ENCODE measurements at places on chromosomes 4 and X.
A peak's percentile ranks its signal among the peaks of the same experiment; 100 is the strongest.

- DNase-seq = no peak
These were observed 37.0 kb downstream of the NAP1L5 start for GRCh38 chr4:88660446-88661294.

GRCh38 chrX:125210146-125210545, 109.5 kb upstream of the TEX13C start:
- no peak for DNase-seq

GRCh38 chr4:108830509-108831244, 67.8 kb upstream of the ETNPPL start:
- no peak for DNase-seq

DNA sequence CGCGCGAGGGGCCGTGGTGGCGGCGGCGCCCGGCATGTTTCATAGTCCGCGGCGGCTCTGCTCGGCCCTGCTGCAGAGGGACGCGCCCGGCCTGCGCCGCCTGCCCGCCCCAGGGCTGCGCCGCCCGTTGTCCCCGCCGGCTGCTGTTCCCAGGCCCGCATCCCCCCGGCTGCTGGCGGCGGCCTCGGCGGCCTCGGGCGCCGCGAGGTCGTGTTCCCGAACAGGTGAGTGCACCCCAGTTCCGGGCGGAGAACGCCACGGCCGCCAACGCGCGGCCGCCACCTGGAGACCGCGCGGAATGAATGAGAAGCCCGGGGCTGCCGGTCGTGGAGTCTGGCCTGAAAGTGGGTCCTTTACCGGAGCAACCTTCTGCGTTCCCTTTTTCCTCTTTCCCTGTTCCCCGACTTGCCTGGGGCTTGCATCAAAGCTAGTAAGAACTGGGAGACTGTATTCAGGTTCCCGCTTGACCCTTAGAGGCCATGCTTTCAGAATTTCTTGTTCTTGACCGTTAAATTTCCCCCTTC, 429 bp downstream of the NOCT start:
- DNase-seq = peak; percentile 33

DNA sequence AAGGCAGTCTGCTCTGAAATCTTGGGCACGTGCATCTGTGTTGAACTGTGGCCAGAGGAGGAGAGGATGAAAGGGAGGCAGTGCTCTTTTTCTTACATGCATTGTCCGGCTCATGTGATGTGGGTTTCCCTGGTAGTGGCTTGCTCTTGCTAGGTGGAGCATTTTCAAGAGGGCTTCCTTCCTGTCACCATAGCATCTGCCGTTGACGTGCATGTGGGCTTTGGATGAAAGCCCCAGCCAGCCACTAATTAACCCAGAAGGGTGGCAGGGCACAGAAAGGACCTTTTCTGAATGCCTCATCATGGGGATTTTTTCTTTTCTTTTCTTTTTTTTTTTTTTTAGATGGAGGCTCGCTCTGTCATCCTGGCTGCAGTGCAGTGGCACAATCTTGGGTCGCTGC, 121.3 kb downstream of the GPR143 start:
- no peak for DNase-seq

- DNase-seq = no peak
These were observed 2.0 kb upstream of the CXorf66 start for GRCh38 chrX:139967300-139967699.

DNA sequence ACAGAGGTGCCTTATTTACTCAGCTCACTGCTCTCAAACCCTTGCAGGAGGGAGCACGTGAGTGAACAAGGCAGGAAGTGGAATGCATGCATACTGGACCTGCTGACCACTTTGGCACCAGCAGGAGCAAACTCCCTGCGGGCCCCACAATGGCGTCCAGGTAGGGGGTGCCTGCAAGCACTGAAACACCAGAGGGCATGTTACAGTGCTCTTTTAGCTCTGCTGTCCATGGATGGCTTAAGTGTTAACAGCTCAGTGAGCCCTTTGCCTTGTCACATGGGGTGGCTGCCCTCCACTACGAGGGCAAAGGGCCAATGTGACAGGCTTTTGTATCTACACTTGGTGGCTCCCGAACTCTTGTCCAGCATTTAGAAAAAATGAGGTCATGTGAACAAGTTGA, 199.5 kb upstream of the UGT8 start:
- DNase-seq = no peak

- no peak for DNase-seq
These were observed 852 bp upstream of the WDR44 start for GRCh38 chrX:118345045-118345463.

DNA sequence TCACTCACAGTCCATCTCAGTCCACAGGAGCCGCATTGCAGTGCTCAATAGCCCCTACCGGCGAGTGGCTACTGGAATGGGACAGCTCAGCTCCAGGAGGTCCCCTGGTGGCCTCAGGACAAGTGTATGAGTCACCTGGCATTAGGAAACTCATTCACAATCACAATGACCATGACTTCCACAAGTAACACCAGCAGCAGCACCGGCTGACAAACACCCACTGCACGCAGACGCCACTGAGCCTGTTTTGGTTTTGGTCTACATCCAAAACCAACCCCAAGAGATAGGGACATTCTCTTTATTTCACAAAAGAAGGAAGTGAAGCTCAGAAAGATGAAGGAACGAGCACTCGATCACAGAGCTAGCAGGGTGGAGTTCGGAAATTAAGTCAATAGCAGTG, 8.1 kb downstream of the JAKMIP1 start:
- no peak for DNase-seq

DNA sequence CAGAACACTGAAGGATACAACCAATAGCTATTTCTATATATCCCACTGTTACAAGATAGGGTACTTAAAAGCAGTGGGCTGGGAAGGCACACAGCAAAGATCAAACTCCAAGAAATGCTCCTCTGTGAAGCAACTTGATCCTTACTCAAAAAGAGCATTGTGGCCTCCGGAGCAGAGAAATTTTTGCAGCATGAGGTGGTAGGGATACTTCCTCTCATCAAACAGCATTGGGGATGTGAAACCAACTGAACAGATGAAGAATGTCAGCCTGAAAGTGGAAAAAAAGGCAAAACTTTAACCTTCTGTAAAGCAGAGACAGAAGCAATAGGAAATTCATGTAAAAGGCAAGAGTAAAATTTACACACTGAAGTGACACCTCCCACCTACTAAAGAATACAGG, 92.2 kb downstream of the HUWE1 start:
- DNase-seq = no peak

DNA sequence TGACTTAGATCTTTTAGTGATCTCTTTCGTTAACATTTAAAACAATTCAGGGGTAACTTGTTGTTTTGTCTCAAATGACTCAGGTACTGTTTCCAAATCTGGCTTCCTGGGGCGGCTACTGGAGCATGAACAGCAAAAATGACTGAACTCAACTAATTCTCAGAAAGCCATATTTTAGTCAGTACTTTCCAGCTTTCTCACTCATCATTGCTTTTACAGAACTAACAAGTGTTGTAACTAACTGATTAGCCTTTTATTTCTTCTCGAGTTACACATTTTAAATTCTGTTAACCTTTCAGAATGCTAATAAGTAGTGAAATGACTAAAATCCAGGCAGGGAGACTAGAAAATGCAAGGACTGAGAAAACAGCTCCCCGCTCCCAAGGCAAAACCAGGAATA, 55.3 kb downstream of the JADE3 start:
- DNase-seq = no peak

DNA sequence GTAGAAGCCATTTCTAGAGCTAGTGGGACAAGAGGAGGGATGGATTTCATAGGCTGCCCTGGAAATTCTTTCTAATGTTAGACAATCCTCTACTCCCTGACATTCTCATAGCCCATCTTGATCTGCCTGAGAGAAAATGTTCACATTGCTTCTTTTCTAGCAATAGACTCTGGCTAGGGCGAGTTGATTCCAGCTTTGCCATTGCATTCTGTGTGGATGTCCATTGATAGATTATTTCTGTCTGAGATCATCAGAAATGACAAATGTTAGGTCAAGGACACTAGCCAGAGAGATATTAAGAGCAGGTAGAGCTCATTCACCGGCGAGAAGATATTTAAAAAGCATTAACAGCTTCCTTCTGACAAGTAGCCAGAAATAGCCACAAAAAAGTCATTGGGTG, 184.7 kb downstream of the LDB2 start:
- DNase-seq = no peak

GRCh38 chr4:4574792-4575191, 32.9 kb upstream of the STX18 start:
- DNase-seq = no peak

- no peak for DNase-seq
These were observed 135.8 kb upstream of the FRG1 start for GRCh38 chr4:189804894-189805293.

DNA sequence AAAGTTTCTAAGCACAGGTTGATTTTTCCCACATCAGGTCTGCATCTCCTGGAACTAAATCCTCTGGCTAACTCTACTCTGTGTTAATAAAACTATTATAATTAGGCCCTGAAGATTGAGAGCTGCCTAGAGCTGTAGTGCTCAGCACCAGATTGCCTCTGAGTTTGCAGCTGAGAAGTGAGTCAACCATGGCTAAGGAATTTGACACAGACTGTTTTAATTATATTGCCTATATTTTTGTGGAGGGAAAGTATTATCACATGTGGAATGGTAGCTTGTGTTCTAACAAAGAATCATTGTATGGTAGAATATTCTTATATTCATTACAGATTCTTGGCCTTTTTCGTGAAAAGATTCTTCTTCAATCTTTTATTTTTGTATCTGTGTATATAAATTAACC, 1907.6 kb upstream of the TENM3 start:
- DNase-seq = no peak

GRCh38 chrX:83508006-83508405, at the start of gene POU3F4:
Gene POU3F4 (plus strand): TSS chrX:83508290. CDS start chrX:83508325, 35 bp downstream.
- no peak for DNase-seq

DNA sequence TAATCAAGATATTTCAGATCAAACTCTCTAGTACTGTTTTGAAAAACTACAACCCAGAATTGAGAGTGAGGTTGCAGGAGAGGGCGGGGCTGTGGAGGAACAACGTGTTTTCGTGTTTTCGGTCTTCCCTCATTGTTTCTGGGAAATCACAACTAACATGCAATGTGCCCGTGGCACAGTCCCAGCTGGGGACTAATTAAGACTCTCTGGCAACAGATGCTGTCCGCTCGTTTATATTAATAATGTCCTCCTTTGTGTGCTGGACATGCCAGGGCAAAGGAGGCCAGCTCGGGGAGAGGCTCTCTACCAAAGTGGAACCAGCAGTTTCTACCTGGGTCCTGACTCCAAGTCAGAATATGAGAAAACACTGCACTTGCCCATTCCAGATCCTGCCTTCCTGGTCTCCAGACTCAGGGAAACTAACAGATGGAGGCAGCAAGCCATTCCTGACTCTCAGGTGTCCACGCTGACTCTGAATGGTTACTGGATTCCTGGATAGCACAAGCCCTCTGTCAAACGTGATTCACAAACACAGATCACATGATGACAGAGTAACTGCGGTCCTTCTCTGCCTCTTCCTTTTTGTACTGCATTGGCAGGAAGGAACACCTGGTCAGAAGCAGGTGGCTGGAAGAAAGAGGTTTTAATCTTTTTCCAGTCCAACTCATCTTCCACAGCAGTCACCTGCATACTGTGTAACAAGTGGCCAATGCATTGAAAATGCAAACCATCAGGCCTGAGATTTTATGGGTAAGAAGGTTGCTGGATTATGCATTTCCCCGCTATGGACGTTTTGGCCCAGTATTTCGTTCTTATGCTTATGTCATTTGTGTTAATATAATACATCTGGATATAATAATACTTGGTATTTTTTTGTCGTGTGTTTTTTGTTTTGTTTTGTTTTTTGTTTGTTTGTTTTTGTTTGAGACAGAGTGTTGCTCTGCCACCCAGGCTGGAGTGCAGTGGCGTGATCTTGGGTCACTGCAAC, 65.0 kb downstream of the COQ2 start:
- no peak for DNase-seq
